NCI-H82 (cell line): ENCODE measurements at places on chromosomes 12 and 14.

- no peak for DNase-seq
These were observed 540 bp upstream of the CLEC2D start for GRCh38 chr12:9669019-9669326.

- no peak for DNase-seq
These were observed 25.1 kb upstream of the ATP2B1 start for GRCh38 chr12:89733579-89734201.

DNA sequence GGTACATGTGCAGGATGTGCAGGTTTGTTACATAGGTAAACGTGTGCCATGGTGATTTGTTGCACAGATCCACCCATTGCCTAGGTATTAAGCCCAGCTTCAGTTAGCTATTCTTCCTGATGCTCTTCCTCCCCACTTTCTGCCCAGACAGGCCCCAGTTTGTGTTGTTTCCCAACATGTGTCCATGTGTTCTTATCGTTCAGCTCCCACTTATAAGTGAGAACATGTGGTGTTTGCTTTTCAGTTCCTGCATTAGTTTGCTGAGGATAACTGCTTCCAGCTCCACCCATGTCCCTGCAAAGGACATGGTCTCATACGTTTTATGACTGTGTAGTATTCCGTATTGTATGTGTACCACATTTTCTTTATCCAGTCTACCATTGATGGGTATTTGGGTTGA, 251.7 kb upstream of the NOVA1 start:
- no peak for DNase-seq

DNA sequence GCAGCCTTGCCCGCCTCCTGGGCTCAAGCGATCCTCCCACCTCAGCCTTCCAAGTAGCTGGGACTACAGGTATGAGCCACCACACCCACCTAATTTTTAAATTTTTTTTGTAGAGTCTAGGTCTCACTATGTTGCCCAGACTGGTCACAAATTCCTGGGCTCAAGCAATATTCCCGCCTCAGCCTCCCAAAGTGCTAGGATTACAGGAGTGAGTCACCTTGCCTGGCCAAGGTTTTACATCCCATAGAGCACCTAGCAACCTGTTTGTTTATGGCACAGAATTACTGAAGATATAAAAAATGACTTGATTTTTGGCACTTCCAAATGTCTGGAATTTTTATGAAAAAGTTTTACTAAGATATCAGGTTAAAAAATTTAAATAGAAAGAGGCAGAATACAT, 16.5 kb downstream of the MYO1A start:
- no peak for DNase-seq

DNA sequence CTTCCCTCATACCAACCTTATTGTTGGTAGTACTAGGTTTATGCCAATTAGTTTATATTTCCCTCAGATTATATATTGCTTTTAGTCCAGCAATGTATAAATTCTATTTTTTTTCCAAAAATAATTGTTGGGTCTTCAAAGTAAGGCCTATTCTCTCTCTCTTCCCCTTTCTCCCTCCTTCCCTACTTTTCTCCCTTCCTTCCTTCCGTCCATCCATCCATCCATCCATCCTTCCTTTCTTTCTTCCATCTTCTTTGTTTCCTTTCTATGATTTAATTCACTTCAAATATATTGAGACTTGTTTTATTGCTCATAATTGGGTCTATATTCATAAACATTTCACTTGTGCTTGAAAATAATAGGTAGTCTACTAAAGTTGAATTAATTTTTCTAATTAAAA, 1259.2 kb downstream of the FSCB start:
- no peak for DNase-seq

- DNase-seq, result no peak
These were observed 1.1 kb downstream of the KDM5A start for GRCh38 chr12:388012-388411.

DNA sequence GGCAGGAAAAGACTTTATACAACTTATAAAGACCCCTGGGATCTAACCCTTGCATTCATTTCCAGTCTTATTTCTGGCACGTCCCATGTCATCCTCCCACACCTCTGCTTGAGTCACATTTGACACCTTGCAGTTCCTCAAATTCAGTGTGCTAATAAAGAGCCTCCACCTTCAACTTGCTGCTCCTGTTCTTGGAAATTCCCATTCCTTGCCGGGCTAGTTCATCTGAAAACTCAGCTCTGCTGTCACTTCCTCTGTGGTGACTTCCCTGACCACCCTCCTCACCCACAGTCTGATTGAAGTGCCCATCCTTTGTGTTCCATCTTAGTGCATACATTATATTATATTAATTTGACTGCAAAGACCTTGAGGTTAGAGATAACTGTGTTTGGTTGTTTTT, 37.4 kb upstream of the PSMA6 start:
- DNase-seq, result no peak

DNA sequence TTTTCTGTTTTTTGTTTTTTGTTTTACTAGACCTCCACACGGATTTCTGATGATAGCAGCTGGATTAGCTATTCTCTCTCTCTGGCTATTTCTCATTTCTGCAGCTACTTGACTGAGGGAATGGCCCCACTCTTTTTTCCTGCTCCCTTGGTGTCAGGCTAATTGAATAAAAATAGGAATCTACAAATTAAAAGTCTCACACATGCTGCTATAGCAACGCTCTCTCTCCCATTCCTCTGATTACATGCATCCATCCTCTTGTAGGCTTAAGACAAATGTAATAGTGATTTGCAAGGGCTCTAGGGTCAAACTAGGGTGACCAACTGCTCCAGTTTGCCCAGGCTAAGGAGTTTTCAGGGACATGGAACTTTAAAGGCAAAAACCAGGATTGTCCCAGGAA, 221.8 kb downstream of the PHLDA1 start:
- peak; percentile 45 for DNase-seq

- no peak for DNase-seq
These were observed 233.4 kb upstream of the ABCD2 start for GRCh38 chr12:39853003-39853402.

- no peak for DNase-seq
These were observed 69.5 kb downstream of the ADAMTS20 start for GRCh38 chr12:43482311-43483085.

GRCh38 chr14:93954900-93955849, 21.2 kb downstream of the ASB2 start:
- DNase-seq, result no peak

GRCh38 chr12:66337381-66338010, 35.2 kb downstream of the HELB start:
- no peak for DNase-seq

DNA sequence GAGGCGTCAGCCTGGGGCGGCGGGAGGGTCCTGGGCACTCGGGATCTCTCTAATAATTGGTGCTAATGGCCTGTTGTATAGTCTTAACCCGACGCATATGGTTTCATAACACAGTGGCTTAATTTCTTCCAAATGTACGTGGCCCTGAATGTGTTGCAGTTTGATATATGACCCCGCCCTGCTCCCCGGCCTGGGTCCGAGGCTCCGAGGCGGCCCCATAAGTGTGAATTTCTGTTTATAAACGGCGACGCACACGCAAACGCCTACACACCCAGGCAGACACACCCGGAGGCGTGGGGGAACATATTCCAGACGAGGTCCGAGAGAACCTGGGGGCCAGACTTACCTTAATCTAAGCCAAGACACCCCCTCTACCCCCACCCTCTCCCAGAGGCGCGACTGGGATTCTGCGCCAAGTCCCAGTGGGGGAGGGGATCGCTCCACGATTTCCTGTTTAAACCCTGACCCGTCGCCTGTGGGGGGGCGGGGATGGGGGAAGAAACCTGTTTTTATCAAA, 9.7 kb upstream of the HOXC6 start:
- peak; percentile 88 for DNase-seq

- no peak for DNase-seq
These were observed 71.0 kb upstream of the CRY1 start for GRCh38 chr12:107164392-107164791.

GRCh38 chr12:56121204-56121870, 3.3 kb downstream of the ZC3H10 start:
- DNase-seq, result no peak

DNA sequence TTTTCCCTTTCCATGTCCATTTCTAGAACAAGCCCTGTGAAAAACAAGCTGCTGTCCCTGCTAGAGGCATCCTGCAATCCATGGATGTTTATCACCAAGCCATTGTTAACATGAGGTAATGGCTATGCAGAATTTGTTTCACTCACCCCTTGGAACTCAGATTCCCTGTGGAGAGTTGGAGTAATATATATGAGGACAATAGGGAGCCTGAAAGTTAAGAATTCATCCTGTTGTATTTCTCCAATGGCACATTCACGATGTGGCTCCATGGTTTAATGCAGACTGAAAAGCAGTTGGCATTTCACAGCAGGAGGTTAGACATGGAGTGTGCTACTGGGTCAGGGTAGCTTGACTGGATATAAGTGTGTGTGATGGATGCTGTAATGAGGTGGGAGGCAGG, 32.4 kb downstream of the GPR65 start:
- DNase-seq, result no peak

DNA sequence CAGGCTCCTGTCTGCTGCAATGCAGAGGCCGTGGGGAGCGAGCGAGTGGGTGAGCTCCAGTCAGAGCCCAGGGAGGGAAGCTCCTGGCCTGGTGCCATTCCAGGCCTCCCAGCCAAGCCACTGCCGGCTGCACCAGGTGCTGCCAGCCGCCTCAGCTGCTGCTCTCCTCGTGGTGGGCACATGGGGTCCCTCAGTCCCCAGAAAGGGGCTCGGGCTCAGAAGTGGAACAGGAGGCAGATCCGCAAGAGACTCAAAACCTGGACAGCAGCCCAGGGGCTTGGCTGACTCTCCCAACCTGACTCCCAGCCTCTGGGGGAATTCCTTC, 2.4 kb downstream of the ABCB9 start:
- no peak for DNase-seq
